HFFc6 (cell line): ENCODE measurements at places on chromosomes 11 and 22. TPM values are rescaled to one million over a fixed set of nuclear protein-coding genes. Genes with fewer than 3 reads are reported as not detected.

Gene OR52B6
- not detected in 2 replicates for total RNA-seq

Gene GGTLC2
- not detected in 3 replicates for total RNA-seq

Gene SIK3
- total RNA-seq, result 16.5 and 17.5 TPM in 2 replicates

GRCh38 chr11:108662700-108663099, 2.2 kb upstream of the DDX10 start:
- H3K27ac ChIP-seq, result no peak overlapping the region
- peaks cover 12% of the 10 kb centered on the region for H3K36me3 ChIP-seq
- H3K4me1 ChIP-seq, result peaks cover 25% of the 10 kb centered on the region
- no peak for DNase-seq
- no peaks in the 10 kb centered on the region; the same call in 1 of the 2 replicates for H3K27me3 ChIP-seq

DNA sequence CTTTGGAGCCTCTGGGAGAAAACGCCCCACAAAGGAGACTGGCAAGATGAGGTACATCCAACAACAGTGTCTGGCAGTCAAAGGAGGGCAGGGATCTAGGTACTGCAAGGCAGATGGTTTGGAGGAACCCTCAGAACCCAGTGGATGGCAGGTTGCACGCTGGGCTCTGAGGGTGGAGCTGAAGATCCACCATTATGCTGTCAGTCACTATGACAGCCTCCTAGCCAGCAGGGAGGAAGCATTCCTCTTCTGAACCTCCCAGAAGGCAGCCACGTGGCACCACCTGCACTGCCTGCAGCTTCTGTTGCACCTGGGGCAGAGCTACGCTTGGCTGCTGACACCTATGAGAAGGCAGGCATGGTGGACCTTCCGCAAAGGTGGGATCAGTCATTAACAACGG, 40.2 kb downstream of the HTR3A start:
- H3K36me3 ChIP-seq, result no peaks in the 10 kb centered on the region
- H3K27ac ChIP-seq, result no peak overlapping the region
- H3K27me3 ChIP-seq, result peaks cover 12% of the 10 kb centered on the region
